Upper lobe of right lung (tissue), 1 donor: ENCODE measurements at places on chromosomes 5 and 9. TPM values are rescaled to one million over a fixed set of nuclear protein-coding genes. Genes with fewer than 3 reads are reported as not detected.

PCDHB10 gene
- 2.1 TPM for total RNA-seq

PCDHA3 gene
- total RNA-seq, result 1.3 TPM

FBXL7 gene
- total RNA-seq, result 13.3 TPM

DBH gene
- not detected for total RNA-seq

LRSAM1 gene
- total RNA-seq, result 18.8 TPM

SLC34A3 gene
- total RNA-seq, result 0.23 TPM

ODF2 gene
- 17.3 TPM for total RNA-seq

ZDHHC11 gene
- total RNA-seq, result 12.6 TPM

FOXD1 gene
- total RNA-seq, result 1.2 TPM

ABCA1 gene
- 49.0 TPM for total RNA-seq

ADAMTS16 gene
- 0.26 TPM for total RNA-seq

TRPM3 gene
- 0.35 TPM for total RNA-seq

ARSI gene
- total RNA-seq, result 4.0 TPM

SPATA6L gene
- 12.6 TPM for total RNA-seq

GNAQ gene
- total RNA-seq, result 132 TPM

SURF2 gene
- 12.0 TPM for total RNA-seq

WHRN gene
- 3.1 TPM for total RNA-seq

LCP2 gene
- 83.1 TPM for total RNA-seq

STPG3 gene
- total RNA-seq, result not detected

GABRG2 gene
- not detected for total RNA-seq

CYSRT1 gene
- 0.41 TPM for total RNA-seq

KCNMB1 gene
- total RNA-seq, result 1.5 TPM

MYMK gene
- not detected for total RNA-seq

SH2D3C gene
- 85.3 TPM for total RNA-seq

PCDHA10 gene
- 1.7 TPM for total RNA-seq

CDC25C gene
- 0.29 TPM for total RNA-seq

HAND1 gene
- total RNA-seq, result not detected

PRLR gene
- 1.6 TPM for total RNA-seq

CNTNAP3B gene
- total RNA-seq, result 9.3 TPM

AFF4 gene
- total RNA-seq, result 76.9 TPM

TMEM252 gene
- not detected for total RNA-seq

IFNK gene
- total RNA-seq, result not detected

TMOD1 gene
- total RNA-seq, result 11.3 TPM

FGF10 gene
- total RNA-seq, result 2.7 TPM

HMMR gene
- total RNA-seq, result 1.6 TPM

IDNK gene
- 6.2 TPM for total RNA-seq

SHC3 gene
- total RNA-seq, result 12.9 TPM

SAXO1 gene
- total RNA-seq, result 0.12 TPM

FBXW5 gene
- 91.2 TPM for total RNA-seq

PDCD1LG2 gene
- 6.3 TPM for total RNA-seq

TMEM245 gene
- total RNA-seq, result 92.1 TPM

SFXN1 gene
- 19.9 TPM for total RNA-seq

TMEM215 gene
- not detected for total RNA-seq

MGAT4B gene
- total RNA-seq, result 118 TPM

ANKRD31 gene
- total RNA-seq, result 0.14 TPM

PCDHB4 gene
- 3.0 TPM for total RNA-seq

CDH9 gene
- not detected for total RNA-seq

TRIM52 gene
- 16.3 TPM for total RNA-seq

GRM6 gene
- total RNA-seq, result not detected

ADAMTSL1 gene
- total RNA-seq, result 7.3 TPM

EPB41L4A gene
- 35.2 TPM for total RNA-seq

SPRY4 gene
- total RNA-seq, result 89.8 TPM

C9orf152 gene
- 27.6 TPM for total RNA-seq

NR6A1 gene
- total RNA-seq, result 4.0 TPM

FOXD4L6 gene
- total RNA-seq, result not detected
